ENCODE measurements at places on chromosomes 3 and 15. TPM values are rescaled to one million over a fixed set of nuclear protein-coding genes. Genes with fewer than 3 reads are reported as not detected.

DNA sequence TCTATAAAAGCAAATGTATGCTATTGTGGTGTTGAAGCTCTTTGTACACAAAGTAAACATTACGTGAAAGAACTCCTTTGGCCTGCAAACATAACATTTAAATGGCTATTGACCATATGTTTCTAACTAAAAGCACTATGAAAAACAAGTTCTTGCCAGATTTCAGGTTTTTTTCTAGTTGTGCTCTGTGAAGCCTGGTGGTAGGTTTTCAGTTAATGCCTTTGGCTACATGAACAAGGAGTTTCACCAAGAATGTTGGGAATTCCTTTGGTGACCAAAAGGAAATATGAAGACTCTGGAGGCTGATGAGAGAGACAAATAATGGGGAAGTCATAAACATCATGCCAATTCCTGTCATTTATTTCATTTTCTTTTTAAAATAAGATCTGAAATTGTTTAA is 66.0 kb downstream of the RBMS3 start:
- no peak for DNase-seq
- H3K4me1 ChIP-seq = no peaks in the 10 kb centered on the region
- no peak overlapping the region for H3K4me3 ChIP-seq
- no peaks in the 10 kb centered on the region for H3K36me3 ChIP-seq
- no peak overlapping the region for H3K27ac ChIP-seq

DNA sequence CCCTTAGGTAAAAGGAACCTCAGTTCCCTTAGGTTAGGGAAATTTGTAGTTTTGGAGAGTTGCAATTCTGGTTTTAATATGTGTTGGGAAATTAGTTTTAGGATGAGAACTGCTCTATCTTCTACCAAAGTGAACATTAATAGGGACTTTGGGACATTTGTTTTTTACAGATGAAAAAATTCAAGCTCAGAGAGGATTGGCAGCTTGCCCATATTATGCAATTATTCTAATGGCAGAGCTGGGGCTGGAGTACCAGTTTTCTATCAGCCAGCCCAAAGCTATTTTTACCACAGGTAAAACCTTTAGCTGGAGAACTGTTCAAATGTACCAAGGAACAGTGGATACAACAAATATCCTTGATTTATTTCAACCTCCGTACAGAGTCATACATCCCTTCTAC is 127.0 kb downstream of the CPNE4 start:
- H3K27ac ChIP-seq = no peak overlapping the region
- H3K36me3 ChIP-seq = no peaks in the 10 kb centered on the region
- no peaks in the 10 kb centered on the region for H3K4me1 ChIP-seq
- no peak for DNase-seq
- no peak overlapping the region for H3K4me3 ChIP-seq
- H3K27me3 ChIP-seq = no peaks in the 10 kb centered on the region

The ADAMTS17 gene
- total RNA-seq = 2.2 TPM

DNA sequence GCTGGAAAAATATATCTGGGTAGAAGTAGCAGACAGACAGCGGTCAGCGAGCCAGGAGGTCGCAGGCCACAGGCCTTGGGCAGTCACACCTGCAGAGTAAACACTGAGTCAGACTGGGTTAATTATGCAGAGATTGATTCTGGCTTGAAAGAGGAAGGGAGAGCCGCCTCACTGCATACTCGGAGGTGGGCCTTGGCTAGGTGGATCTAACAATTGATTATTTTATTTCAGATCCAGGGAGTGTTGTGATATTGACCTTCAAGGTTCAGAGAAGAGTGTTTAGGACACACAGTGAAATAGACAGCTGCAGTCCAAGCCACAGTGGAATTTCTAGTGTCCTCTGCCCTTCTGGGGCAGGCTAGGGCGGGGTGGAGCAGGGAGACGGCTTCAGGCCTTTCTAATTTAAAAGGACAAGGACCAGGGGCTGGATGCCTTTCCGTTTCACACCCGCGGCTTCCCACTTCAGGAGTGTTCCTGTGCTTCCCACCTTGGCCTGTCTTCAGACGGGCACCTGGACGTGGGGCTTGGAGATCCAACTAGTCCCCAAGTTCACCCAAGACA is 237.3 kb downstream of the XXYLT1 start:
- H3K4me3 ChIP-seq = no peak overlapping the region
- H3K27me3 ChIP-seq = no peaks in the 10 kb centered on the region
- H3K27ac ChIP-seq = no peak overlapping the region
- H3K4me1 ChIP-seq = no peaks in the 10 kb centered on the region
- no peaks in the 10 kb centered on the region for H3K36me3 ChIP-seq
- DNase-seq = no peak

DNA sequence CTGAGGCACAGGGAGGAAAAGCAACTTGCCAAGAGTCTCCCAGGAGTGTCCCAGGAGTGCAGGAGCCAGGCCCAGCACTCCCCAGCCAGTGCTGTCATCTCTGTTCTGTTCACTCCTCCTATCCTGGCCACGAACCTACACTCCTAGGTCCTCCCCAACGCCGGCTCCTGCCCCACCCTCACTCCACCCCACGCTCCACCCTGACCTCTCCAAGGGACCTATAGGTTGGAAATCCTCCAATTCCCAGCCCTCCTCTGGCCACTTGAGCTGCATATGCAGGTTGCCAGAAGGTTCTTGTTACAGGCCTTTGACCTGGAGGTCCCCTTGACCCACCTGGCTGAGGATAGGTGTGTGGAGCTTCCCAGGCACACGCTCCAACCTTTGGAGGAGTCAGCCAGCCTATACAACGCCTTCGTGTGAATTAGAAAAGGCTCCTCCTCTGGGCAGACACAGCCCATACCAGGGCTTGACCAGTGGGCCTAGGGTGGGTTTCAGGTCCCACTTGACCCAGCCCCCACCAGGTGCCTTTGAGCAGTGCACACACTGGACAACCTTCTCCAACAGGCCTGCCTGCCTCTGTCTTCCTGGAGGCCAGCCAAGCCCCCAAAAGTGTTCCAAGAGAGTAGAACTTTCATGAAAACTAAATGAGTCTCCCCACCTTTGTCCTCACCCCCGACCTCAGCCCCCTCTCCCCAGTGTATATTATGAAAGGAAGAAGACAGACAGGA is 167.2 kb upstream of the TLE3 start:
- H3K36me3 ChIP-seq = no peaks in the 10 kb centered on the region
- H3K27me3 ChIP-seq = no peaks in the 10 kb centered on the region
- H3K4me1 ChIP-seq = peaks cover 11% of the 10 kb centered on the region
- no peak for DNase-seq
- H3K4me3 ChIP-seq = no peak overlapping the region

The DNAH1 gene
- total RNA-seq = 12.1 TPM

DNA sequence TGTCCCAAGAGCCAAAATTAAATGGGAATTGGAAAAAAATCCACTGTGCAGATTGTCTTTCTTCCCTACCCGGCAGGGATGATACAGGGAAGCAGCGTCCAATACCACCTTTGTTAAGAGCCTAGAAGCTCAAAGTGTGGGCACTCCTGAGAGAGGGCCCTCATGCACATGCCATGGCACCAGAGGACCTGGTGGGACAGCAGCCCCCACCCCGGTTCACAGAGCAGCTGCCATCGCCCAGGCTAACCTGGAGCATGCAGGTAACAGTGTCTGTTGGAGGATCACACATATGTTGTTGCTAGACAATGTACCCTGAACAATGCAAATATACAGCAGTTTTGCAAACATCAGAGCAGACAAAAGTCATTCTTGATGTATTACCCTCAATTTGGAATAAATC is 206.5 kb downstream of the TJP1 start:
- H3K4me1 ChIP-seq = no peaks in the 10 kb centered on the region
- no peaks in the 10 kb centered on the region for H3K36me3 ChIP-seq
- no peak for DNase-seq

The KBTBD13 gene
- total RNA-seq = 0.06 TPM

DNA sequence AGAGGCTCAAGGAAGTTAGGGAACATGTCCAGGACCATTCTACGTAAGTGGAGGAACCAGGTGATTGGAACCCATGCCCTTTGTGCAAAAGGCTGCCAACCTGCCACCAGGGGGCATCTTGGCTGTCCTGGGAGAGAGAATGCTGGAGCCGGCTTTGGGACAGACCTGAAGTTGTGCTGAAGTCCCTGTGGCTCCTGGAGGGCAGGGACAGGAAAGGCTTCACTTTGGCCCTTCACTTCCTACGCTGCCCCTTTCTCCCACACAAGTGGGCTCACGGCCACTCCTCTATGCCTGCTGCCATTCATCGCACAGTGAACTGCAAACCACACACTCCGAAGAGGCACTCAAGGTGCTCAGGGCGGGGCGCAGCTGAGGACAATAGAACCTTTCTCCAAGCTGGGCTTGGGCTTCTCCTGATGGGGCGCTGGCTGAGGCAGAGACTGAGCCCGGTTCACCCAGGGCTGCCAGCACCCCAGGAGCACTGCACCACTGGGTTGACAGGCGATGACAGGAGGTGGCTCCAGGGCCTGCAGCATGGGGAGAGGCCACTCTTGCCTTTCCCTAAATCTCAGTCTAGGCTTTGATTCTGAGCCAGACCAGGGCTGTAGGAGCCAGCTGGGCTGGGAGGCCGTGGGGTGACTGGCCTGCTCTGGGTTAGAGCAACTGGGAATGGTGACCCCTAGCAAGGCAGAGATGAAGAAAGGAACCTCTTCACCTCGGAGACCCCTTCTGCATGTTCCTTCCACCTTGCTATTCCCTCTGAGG is 8.4 kb downstream of the SHF start:
- DNase-seq = no peak
- no peaks in the 10 kb centered on the region for H3K27me3 ChIP-seq
- no peaks in the 10 kb centered on the region for H3K4me1 ChIP-seq
- H3K36me3 ChIP-seq = no peaks in the 10 kb centered on the region

- H3K27me3 ChIP-seq = no peaks in the 10 kb centered on the region
- no peak overlapping the region for H3K4me3 ChIP-seq
- H3K36me3 ChIP-seq = no peaks in the 10 kb centered on the region
- H3K4me1 ChIP-seq = no peaks in the 10 kb centered on the region
- H3K27ac ChIP-seq = no peak overlapping the region
- DNase-seq = no peak
These were observed 17.0 kb upstream of the SENP7 start for GRCh38 chr3:101529816-101530685.

- no peak overlapping the region for H3K27ac ChIP-seq
- no peak for DNase-seq
- no peaks in the 10 kb centered on the region for H3K36me3 ChIP-seq
- H3K4me1 ChIP-seq = no peaks in the 10 kb centered on the region
- no peaks in the 10 kb centered on the region for H3K27me3 ChIP-seq
These were observed 589.2 kb downstream of the ROBO1 start for GRCh38 chr3:79178471-79179180.

The ACTC1 gene
- 25.0 TPM for total RNA-seq

- H3K36me3 ChIP-seq = no peaks in the 10 kb centered on the region
- H3K4me3 ChIP-seq = no peak overlapping the region
- no peaks in the 10 kb centered on the region for H3K4me1 ChIP-seq
- H3K27me3 ChIP-seq = no peaks in the 10 kb centered on the region
These were observed 216.1 kb downstream of the SLCO3A1 start for GRCh38 chr15:92069308-92070250.

The ATP2B2 gene
- 0.19 TPM for total RNA-seq

The COL7A1 gene
- total RNA-seq = 13.1 TPM

The AGTR1 gene
- total RNA-seq = 5.6 TPM

The FEZF2 gene
- not detected for total RNA-seq

DNA sequence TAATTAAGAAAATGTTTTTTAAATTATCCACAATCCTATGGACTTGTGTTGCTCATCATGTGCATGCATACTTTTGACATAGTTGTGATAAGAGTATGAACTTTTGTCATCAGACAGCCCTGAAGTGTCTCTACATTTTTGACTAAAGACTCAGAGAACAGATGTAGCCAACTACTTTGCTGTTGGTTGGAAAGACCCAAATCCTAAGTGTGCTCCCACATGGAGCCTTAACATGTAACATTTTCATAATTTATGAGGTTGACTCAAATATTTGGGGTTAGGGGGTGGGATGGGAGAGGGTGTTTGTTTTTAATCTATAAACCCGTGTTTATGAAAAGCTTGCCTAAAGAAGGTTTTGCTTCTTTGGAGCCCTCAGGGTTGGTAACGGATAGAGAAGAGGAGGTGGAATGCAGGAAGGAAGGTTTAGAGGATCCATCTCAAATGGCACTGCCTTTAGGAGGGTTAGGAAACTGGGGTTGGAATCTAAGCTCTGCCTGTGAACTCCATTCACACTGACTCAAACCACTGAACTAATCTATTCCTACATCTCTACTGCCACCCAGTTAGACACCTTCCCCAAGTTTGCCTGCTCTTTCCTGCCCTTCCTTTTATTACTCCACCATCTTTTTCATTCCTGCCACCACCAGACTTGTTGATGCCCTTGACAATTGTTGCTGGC is 3.7 kb downstream of the BOC start:
- H3K4me1 ChIP-seq = no peaks in the 10 kb centered on the region
- H3K27me3 ChIP-seq = no peaks in the 10 kb centered on the region
- H3K4me3 ChIP-seq = no peak overlapping the region

GRCh38 chr3:151372063-151372820 is 12.3 kb downstream of the P2RY12 start:
- H3K27ac ChIP-seq = no peak overlapping the region
- H3K36me3 ChIP-seq = no peaks in the 10 kb centered on the region
- no peak for DNase-seq
- H3K4me3 ChIP-seq = no peak overlapping the region

The TMEM108 gene
- total RNA-seq = 0.91 TPM

- peak overlapping the region; percentile 75 for H3K27ac ChIP-seq
- peak; percentile 86 for DNase-seq
- H3K27me3 ChIP-seq = no peaks in the 10 kb centered on the region
- no peak overlapping the region for H3K4me3 ChIP-seq
These were observed 31.4 kb downstream of the CTDSPL start for GRCh38 chr3:37892927-37893600.

DNA sequence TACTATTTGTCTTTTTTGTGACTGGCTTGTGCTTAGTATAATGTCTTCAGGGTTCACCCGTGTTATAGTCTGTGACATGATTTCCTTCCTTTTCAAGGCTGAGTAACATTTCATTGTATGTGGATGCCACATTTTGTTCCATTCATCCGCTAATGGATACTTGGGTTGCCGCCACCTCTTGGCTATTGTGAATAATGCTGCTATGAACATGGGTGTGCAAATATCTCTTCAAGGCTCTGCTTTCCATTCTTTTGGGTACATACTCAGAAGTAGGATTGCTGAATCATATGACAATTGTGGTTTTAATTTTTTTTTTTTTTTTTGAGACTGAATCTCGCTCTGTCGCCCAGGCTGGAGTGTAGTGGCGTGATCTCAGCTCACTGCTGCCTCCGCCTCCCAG is 15.4 kb downstream of the CRTC3 start:
- H3K4me1 ChIP-seq = no peaks in the 10 kb centered on the region
- no peak for DNase-seq
- no peak overlapping the region for H3K4me3 ChIP-seq
- no peaks in the 10 kb centered on the region for H3K36me3 ChIP-seq
- H3K27ac ChIP-seq = no peak overlapping the region
